ENCODE measurements at places on chromosomes 1 and 21. TPM values are rescaled to one million over a fixed set of nuclear protein-coding genes. Genes with fewer than 3 reads are reported as not detected.
A peak's percentile ranks its signal among the peaks of the same experiment; 100 is the strongest.

The IFNGR2 gene
- 42.3 TPM for total RNA-seq

DNA sequence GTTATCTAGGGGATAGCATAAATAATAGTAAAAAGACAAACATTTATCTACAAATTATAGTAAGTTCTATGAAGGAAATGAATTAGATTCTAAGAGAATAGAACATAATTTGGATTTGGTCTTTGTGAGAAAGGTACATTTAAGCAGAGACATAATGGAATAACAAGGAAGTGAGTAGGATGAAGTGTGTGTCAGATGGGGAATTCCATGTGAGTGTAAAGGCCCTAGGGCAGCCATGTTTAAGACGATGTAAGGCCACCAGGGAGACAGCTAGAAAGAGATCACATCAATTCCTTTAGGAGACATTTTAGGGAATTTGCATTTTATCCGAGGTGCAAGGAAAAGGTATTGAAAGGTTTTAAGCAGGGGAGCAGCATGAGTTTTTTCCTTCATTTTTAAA, 33.8 kb upstream of the ELAVL4 start:
- DNase-seq = no peak

DNA sequence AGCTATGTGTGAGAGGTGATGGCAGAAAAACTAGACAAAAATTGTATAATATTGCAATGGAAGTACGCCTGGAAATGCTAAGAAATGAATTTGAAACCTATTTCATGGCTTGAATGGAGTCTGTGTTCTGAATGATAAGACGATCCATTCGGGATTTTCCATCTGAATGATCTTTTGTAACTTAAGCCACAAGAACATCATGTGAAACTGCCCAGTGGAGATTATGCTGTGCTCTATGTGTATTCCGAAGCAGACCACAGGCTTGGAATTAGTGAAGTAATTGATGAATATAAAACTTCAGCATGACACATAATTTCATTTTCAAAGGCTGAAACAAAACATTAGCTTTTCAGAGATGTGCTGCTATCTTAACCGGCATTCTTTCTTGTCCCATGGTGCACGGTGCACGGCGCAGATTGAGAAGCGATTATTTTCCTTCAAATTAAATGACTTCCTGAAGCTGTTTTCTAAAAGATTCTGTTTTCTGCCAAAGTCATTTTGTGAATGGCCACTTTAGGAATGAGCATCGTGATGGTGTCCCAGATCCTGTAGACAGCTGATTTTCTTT, 652.9 kb downstream of the PLA2G4A start:
- no peak for DNase-seq

- DNase-seq = peak; percentile 55
Measured at GRCh38 chr1:6001992-6002576, 9.9 kb upstream of the NPHP4 start.

DNA sequence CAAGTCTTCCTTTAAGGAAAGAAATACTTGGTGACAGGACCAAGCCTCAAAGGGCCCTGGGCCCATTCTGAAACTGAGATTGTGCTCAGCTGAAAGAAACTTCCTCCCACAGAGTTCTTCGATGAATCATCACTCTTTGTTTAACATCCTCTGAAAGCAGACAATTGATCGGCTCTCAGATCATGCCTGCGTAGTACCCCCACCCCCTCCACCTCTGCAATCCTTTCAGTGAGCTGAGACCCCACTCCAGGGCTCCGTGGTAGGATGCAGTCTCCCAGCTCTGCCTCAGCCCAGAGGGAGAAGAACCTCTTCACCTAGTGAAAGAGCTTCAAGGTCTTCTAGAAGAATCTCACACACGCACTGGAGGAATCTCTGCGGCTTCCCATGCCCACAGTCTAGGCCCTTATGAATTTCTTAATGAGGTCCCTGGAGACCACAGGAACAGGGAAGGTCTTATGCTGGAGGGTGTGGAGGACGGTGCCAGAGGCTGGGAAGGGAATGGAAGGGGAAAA, 104.9 kb upstream of the SOD1 start:
- no peak for DNase-seq

GRCh38 chr1:29420202-29420601, 183.9 kb downstream of the PTPRU start:
- DNase-seq = no peak

GRCh38 chr1:181503171-181503810, 20.0 kb downstream of the CACNA1E start:
- DNase-seq = peak; percentile 50

DNA sequence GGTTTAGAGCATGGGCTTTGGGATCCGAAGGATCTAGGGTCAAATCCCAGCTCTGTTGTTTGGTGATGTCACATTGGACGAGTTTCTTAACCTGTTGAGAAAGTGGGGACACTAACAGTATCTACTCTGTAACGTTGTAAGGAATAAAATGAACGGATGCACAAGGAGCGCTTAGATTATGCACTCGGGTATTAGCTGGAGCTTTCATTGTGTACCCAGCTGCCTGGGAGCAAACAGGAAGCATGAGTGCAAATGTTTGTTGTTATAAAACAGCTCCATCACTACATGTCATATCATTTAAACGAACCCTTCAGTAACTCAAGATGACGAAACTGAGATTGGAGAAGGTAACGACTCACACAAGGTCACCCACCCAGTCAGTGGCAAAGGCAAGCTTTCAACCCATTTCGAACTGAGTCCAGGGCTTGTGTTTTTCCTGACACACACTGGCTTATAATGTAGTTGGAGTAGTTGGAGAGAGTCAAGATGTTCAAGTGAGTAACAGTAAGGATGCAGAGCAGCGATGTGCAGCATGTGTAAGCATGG, 16.2 kb upstream of the SLC6A17 start:
- DNase-seq = peak; percentile 11

DNA sequence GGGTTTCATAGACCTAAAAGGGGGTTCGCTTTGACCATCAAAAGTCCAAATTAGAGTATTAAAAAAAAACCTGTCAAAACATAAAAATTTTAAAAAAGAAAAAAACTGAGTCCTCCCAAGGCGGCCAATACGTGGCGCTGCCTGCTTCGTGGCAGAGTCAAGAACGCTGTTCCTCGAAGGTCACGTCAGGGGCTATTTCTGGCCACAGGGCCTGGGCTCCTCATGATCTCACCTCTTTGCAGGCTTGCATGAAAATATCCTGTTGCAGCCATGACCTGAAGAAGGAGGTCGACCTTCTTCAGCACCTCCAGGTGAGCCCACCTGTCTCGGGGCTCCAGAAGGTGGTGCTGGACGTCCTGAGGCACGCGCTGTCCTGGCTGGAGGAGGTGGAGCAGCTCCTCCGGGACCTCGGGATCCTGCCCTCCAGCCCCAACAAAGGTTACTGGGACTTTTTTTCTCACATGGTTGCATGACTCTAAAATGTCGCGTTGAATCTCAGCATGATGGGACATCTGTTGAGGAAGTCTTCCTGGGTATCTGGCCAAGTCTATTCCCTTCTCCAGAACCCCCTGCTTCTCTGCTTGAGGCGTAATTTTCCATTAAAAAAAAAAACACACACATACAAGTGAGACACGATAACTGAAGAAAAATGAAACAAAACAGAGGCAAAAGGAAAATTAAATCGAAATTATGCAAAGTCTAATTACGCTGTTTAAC, 80.4 kb upstream of the EFHD2 start:
- peak; percentile 65 for DNase-seq

GRCh38 chr1:114720492-114720891, 3.9 kb upstream of the NRAS start:
- DNase-seq = no peak

- DNase-seq = no peak
Measured at GRCh38 chr1:6545276-6546112, 8.8 kb downstream of the NOL9 start.

DNA sequence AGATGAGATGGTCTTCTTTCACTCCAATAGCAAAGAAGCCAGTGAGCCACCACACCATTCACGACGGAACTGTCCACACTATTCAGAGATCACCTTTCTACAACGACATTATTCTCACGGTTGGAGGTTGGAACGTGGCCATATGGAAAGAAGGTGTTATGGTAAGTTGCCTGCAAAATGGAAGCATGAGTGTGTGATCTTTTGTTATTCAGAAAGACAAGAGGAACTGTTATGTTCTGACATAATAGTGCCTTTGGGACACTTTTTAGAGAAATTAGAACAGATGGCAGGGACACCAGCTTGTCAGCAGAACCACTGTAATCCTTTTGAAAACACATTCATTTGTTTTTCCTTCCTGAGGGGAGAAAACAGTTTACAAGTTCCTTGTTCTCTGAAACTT, 75.8 kb upstream of the MCOLN3 start:
- DNase-seq = no peak

DNA sequence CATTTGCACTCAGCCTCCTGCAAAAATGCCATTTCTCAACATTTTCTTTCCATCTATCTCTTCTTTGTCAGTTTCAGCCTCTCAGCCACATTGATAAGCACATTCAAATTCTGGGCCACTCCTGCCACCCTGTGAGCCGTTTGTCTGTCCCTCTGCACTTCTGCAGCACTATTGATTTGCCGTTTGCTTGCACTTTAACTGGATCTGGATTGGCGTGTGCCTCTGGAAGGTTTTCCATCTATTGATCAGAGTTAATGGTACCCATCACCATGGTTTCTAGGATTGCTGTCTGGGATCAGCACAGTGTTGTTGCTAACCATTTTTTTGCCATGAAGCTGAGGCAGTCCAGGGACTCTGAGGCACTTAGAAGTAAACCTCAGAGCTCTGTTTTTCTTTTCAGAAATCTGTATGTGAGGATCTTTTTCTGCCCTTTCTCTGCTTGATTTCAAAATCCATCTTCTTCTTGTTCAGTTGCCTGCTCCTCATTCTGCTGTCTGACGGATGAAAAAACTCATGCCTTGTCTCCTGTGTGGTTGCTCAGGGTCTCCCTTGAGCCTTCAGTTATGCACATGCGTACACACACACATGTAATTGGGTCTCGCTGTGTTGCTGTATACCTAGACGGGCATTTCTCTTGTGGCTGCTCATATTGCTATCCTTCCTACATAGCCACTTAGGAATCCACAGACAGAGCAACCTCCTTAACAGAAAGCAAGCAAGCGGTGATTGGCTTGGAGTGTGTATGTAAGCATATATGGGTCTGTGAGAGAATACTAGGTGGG, 67.9 kb downstream of the NOS1AP start:
- no peak for DNase-seq

- no peak for DNase-seq
Measured at GRCh38 chr1:201537891-201538611, 876 bp upstream of the NAV1 start.

GRCh38 chr1:4627353-4627752, 27.1 kb upstream of the AJAP1 start:
- no peak for DNase-seq
